GM23338 (cell line): ENCODE measurements at places on chromosomes 16 and 17. TPM values are rescaled to one million over a fixed set of nuclear protein-coding genes. Genes with fewer than 3 reads are reported as not detected.

The CYGB gene
- 1.7 and 2.1 TPM in 2 replicates for total RNA-seq

The ENPP7 gene
- not detected in 2 replicates for total RNA-seq

The CBLN1 gene
- 6.4 and 13.4 TPM in 2 replicates for total RNA-seq

The RAD51D gene
- total RNA-seq = 11.0 and 13.2 TPM in 2 replicates

The RNF43 gene
- 0.62 and 2.2 TPM in 2 replicates for total RNA-seq

The TNFRSF12A gene
- total RNA-seq = 78.0 and 100.0 TPM in 2 replicates

The CORO7 gene
- 40.5 and 46.4 TPM in 2 replicates for total RNA-seq
